ENCODE measurements at places on chromosomes 5 and 9.

DNA sequence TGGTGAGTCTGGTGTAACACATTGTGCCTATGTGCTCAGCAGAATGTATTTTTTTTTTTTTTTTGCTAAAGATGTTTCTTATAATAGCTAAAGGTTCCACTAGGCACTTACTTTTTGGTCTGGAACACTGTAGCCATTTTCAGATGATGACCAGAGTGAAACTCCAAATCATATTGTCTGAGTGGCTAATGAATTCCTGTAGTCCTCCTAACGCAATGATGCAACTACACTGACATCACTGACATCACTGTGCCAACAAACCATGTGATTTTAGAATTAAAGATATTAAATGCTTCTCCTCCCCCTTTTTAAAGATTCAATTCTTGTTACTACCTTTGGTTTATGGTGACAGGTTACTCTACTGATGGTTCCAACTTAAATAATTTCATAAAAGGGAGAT lies 28.8 kb downstream of the JAKMIP2 start:
- DNase-seq, result no peak

DNA sequence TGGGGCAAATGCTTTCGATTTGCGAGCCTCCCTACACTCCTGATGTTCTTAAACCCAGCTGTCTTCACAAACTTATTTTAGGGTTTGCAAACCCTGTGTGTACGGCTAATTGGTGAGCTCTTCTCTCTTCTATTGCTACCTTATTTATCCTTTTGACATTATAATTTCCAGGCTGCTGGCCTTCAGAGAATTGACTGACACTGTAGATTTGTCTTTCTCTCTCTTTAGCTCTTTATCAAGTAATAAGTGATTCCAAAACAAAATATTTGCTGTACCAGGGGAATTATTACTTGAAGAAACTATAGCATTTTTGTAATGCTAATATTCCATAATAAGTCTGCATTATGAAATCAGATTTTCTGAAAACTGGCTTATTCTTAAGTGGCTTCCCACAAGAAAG lies 92.5 kb downstream of the NPR3 start:
- DNase-seq, result no peak

- DNase-seq, result no peak
Measured at GRCh38 chr9:5392285-5392684, 45.4 kb downstream of the PLGRKT start.

- no peak for DNase-seq
Measured at GRCh38 chr9:137673886-137674285, 55.1 kb downstream of the EHMT1 start.
